ENCODE measurements at places on chromosomes 12 and 14. TPM values are rescaled to one million over a fixed set of nuclear protein-coding genes. Genes with fewer than 3 reads are reported as not detected.

DNA sequence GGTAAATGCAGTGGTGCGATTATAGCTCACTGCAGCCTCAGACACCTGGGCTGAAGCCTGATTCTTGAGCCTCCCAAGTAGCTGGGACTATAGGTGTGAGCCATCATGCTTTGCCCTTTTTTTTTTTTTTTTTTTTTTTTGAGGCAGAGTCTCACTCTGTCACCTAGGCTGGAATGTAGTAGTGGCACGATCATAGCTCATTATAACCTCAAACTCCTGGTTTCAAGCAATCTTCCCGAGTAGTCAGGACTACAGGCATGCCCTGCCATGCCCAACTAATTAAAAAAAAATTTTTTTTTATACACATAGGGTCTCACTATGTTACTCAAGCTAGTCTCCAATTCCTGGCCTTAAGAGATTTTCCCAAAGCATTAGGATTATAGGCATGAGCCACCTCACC is 6.9 kb downstream of the ATP2A2 start:
- peaks cover 46% of the 10 kb centered on the region for H3K36me3 ChIP-seq
- H3K27ac ChIP-seq: no peak overlapping the region
- H3K27me3 ChIP-seq: no peaks in the 10 kb centered on the region
- no peak for DNase-seq
- peaks cover 59% of the 10 kb centered on the region for H3K4me1 ChIP-seq

DNA sequence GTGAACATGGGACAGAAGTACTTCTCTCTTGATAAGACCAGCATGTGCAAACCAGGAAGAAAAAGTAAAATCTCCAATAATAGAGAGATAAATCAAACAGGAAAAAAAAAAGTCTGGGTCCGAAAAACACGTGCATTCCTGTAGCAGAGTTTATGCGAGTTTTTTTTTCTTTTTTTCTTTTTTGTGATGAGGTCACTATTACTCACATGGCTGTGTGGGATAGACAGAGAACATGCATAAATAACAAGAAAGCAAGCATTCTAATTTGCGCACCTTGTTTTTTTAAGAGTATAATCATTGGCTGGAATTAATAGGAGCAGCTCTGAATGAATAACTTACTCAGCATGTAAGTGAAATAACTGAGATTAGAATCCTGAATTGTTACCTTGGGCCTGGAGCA is 91.9 kb upstream of the CPM start:
- peak overlapping the region; percentile 68 for H3K4me3 ChIP-seq
- H3K36me3 ChIP-seq: no peaks in the 10 kb centered on the region
- H3K27ac ChIP-seq: peak overlapping the region; percentile 89
- no peaks in the 10 kb centered on the region for H3K27me3 ChIP-seq

- DNase-seq: peak; percentile 25
- no peak overlapping the region for H3K4me3 ChIP-seq
- no peaks in the 10 kb centered on the region for H3K27me3 ChIP-seq
Observed at GRCh38 chr12:69196302-69197288, 42.8 kb upstream of the CPSF6 start.

GRCh38 chr14:77520555-77520954 is 21.9 kb upstream of the ISM2 start:
- H3K27ac ChIP-seq: no peak overlapping the region
- no peak for DNase-seq
- no peaks in the 10 kb centered on the region for H3K4me1 ChIP-seq
- peaks cover 60% of the 10 kb centered on the region for H3K36me3 ChIP-seq
- no peaks in the 10 kb centered on the region for H3K27me3 ChIP-seq

DNA sequence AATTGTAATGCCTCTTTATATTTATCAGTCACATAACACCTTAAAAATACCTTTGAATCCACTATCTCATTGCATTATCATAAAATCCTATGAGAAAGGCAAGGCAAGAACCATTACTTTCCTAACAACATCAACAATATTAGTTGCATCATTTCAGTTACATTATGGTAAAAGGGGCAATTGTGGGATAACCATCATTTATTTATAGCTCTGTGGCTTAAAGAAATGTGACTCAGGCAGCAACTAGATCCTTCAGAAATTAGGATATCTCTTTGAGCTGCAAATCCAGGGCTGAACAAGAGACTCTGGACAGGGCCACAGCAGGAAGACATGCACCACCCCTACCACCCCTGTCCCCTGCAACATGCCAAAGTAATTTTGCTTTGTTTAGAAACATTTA is 36.4 kb downstream of the EPS8 start:
- H3K4me3 ChIP-seq: no peak overlapping the region
- peak; percentile 76 for DNase-seq
- H3K27me3 ChIP-seq: no peaks in the 10 kb centered on the region
- H3K4me1 ChIP-seq: peaks cover 77% of the 10 kb centered on the region
- no peaks in the 10 kb centered on the region for H3K36me3 ChIP-seq

DNA sequence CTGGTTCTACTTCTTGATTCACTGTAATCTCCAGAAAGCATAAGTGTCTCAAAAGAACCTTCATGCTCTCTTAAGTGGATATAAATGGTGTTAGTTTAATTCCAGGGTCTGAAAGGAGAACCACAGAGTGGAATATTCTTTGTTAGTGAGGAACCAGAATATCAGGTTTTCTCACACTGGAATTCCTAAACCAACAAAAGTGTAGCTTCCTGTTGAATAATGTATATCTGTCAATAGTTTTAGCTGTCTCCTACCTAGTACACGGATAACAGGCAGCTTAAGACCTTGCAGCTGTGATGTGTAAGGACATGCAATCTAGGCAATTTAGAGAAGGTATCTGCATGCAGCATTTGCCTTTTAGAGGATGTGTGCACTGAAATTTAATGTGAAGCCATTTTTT is 24.0 kb downstream of the LRIG3 start:
- H3K4me1 ChIP-seq: peaks cover 6% of the 10 kb centered on the region
- DNase-seq: no peak
- no peaks in the 10 kb centered on the region for H3K36me3 ChIP-seq
- no peak overlapping the region for H3K4me3 ChIP-seq
- H3K27ac ChIP-seq: no peak overlapping the region
- H3K27me3 ChIP-seq: no peaks in the 10 kb centered on the region

- H3K4me1 ChIP-seq: peaks cover 26% of the 10 kb centered on the region
- peak; percentile 33 for DNase-seq
- no peaks in the 10 kb centered on the region for H3K27me3 ChIP-seq
- no peak overlapping the region for H3K27ac ChIP-seq
- H3K36me3 ChIP-seq: no peaks in the 10 kb centered on the region
- peak overlapping the region; percentile 55 for H3K4me3 ChIP-seq
Observed at GRCh38 chr12:100795174-100795799, 711 bp downstream of the ANO4 start.

The PCBP2 gene
- 143 TPM for total RNA-seq

The POP5 gene
- total RNA-seq: 20.1 TPM

The B4GALNT1 gene
- total RNA-seq: 7.8 TPM

The KCNC2 gene
- total RNA-seq: not detected

Data from GM23248 (cell line).